ENCODE measurements at places on chromosomes 13 and 19.

GRCh38 chr13:55705971-55706370 lies 1434.7 kb upstream of the PRR20A start:
- no peak for DNase-seq

DNA sequence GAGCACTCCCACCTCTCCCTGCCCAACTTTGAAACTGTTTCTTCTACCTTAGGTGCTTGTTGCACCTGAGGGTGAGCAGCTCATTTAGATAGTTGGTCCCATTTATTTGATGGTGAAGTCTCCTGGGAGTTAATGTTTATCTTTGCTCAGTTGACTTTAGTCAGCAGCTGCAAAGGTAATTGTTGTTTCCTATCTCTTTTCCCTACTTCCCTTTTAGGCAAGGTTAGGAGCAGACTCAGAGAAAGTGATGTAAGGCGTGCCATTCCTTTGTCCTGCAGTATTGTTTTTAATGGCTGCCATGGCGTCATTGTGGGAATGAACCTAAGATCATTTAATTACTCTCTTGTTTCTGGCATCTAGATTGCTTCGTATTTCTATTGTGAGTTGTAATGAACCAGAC lies 11.6 kb downstream of the AKAP11 start:
- DNase-seq = no peak

DNA sequence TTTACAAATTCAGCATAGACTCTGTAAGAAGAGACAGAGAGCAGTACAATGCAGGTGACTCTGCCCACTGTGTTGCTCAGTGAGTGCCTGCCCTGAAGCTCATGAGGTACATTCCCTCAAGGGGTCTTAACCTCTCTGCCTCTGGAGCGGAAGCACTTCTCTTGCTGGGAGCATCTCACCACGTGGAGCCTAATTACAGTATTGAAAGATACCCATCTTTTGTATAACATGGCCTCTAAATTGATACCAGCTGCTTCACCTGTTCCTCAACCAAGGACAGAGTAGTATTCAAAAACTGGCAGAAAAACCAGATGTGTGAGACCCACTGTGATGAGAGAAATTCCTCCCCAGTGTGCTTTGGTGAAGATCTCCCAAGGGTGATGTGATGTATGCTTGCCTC lies 77.1 kb downstream of the SACS start:
- no peak for DNase-seq

DNA sequence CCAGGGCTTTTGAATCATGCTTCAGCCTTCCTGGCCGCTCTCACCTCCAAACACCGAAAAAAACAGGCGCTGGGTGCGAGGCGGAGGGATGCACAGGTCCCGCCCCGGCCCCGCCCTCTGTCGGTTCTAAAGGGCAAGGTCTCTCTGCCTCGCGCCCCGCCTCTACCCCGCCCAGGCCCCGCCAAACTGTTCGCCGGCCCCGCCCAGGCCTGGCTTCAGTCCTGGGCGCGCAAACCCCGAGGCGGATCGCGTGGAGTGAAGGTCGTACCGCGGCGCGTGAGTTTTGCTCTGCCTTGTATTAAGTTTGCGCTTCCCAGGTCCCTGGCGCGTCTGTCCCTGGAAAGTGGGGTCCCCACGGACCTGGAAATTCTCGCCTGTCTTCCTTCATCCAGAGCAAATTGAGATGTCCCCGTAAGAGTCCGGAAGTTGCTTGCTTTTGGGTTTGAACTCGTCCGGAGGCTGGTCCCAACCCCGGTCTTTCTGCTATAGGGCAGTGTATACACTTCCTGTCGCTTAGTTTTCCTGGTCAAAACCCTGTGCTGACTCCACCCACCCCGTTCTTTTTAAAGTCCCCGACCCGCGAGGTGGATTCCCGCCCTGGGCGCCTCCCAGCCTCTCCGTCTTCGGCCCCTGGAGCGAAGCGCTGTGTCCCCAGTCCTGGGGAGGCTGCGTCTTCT lies 8.4 kb downstream of the ZNF808 start:
- DNase-seq = peak; percentile 90

- DNase-seq = no peak
These were observed 2807.4 kb upstream of the PCDH20 start for GRCh38 chr13:64223016-64223415.

DNA sequence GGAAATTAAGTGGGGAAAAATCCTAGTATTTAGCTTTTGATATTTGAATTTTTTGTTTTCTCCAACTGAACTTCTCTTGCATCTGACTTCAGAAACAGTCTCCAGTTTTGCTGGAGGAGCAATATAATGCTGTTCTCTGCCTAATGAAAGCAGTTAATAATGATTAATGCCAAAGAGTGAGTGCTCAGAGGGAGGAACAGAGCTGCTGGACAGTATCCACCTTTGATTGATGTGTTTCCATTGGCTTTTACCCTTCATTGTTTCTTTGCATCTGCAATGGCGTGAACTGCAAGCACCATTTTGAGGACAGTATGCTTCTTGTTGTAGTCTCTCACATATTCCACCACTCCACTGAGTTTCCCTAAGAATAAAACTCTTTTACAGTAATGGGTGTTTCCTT lies 193.4 kb downstream of the ITGBL1 start:
- DNase-seq = no peak

- DNase-seq = no peak
These were observed 72.4 kb downstream of the STK24 start for GRCh38 chr13:98504371-98504963.

- DNase-seq = no peak
These were observed 2.3 kb downstream of the FNDC3A start for GRCh38 chr13:48977973-48978372.
